ENCODE measurements at places on chromosomes 1 and 21. TPM values are rescaled to one million over a fixed set of nuclear protein-coding genes. Genes with fewer than 3 reads are reported as not detected.

Gene DNAI4
- 2.6 TPM for total RNA-seq

Gene TMPRSS3
- total RNA-seq: not detected

Gene CYP4Z1
- total RNA-seq: not detected

Gene GSTM1
- not detected for total RNA-seq

Gene HES3
- not detected for total RNA-seq

Gene C8B
- total RNA-seq: not detected

Gene GSTM2
- 1.7 TPM for total RNA-seq

Gene MTARC1
- total RNA-seq: 1.1 TPM

Gene PRPF38B
- 18.0 TPM for total RNA-seq

Gene PEX10
- 33.8 TPM for total RNA-seq

All from vein endothelial cell (primary cell).